ENCODE measurements at places on chromosomes 1 and 21.

DNA sequence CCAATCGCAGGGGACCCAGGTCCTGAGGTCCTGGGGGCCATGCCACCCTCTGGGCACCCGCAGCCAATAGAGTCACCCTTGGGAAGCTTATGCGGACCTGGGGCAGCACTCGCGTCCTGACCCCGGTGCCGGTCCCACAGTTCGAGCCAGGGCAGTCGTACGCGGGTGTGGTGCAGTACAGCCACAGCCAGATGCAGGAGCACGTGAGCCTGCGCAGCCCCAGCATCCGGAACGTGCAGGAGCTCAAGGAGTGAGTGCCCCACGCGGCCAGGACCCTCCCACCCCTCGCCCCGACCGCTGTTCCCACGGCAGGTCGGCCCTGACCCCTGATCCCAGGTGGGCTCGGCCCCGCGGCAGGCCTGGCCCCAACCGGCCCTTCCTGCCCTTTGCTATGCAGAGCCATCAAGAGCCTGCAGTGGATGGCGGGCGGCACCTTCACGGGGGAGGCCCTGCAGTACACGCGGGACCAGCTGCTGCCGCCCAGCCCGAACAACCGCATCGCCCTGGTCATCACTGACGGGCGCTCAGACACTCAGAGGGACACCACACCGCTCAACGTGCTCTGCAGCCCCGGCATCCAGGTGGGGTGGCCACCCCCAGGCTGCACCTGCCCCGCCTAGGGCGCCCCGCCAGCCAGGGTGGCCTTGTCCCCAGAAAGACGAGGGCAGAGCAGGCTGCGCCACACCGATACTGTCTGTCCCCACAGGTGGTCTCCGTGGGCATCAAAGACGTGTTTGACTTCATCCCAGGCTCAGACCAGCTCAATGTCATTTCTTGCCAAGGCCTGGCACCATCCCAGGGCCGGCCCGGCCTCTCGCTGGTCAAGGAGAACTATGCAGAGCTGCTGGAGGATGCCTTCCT is 20.5 kb downstream of the COL6A1 start:
- DNase-seq: no peak

DNA sequence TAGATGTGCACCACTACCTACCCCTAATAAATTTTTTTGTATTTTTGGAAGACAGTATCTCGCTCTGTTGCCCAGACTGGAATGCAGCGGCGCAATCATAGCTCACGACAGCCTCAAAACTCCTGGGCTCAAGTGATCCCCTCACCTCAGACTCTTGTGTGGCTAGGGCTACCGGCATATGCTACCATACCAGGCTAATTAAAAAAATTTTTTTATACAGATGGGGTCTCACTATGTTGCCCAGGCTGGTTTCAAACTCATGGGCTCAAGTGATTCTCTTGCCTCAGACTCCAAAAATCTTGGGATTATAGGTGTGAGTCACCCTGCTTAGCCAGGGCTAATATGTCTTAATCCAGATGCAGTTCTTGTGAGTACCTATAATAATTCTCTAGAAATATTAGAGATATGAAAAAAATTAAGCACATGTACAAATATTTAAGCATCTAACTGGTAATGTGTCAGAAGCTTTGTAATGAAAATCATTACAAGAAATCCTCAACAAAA is 9.5 kb downstream of the SORT1 start:
- DNase-seq: no peak

DNA sequence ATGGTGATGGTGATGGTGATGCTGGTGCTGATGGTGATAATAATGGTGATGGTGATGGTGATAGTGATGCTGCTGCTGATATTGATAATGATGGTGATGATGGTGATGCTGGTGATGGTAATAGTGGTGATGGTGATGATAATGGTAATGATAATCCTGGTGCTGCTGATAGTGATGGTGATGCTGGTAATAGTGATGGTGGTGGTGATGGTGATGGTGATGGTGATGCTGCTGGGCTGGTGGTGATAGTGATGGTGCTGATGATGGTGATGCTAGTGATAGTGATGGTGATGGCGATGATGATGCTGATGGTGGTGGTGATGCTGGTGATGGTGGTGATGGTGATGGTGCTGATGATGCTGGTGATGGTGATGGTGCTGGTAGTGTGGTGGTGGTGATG is 58.4 kb upstream of the IGSF21 start:
- no peak for DNase-seq

GRCh38 chr1:184686540-184686939 is 68.1 kb downstream of the EDEM3 start:
- DNase-seq: no peak

DNA sequence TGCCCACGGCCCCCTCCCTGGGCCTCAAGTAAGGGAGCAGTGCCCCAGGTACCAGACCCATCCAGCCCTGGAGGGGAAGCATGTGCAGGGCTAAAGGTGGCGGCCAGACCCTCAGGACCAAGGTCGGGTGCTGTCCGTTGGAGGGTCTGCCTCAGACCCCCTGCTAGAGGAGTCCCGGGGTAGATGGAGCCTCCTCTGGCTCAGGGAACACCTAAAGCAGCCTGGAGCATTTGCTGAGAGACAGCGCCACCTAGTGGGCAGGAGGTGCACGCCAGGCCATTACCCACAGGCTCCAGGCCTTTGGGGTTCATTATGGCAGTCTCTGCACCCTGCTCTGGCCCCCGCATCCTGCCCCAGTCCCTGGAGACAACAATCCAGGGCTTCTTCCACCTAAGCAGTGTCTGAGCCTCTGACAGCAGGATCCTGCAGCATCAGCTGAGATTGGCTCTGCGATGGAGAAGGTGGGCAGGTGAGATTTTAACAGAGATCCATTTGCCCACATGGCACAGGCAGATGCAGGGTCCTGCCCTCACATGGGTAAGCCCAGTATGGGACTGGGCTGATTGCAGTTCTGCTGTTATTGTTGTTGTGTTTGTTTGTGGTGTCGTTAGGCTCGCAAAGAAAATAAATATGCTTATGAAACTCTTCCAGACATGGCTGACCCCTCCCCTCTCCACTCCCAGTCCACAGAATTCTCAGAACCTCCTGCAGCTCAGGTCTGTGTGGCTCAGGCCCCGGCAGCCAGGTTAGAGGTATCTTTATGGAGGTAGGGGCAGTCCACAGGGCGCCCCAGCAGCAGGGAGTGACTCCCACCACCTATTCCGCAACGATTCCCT is 42.4 kb downstream of the CTNNBIP1 start:
- DNase-seq: peak; percentile 77

- no peak for DNase-seq
Measured at GRCh38 chr1:4173731-4174130, 273.7 kb upstream of the C1orf174 start.

- DNase-seq: no peak
Measured at GRCh38 chr1:103110701-103111100, 2.4 kb upstream of the COL11A1 start.

GRCh38 chr1:228375578-228376261 is 30.9 kb downstream of the TRIM11 start:
- DNase-seq: no peak

DNA sequence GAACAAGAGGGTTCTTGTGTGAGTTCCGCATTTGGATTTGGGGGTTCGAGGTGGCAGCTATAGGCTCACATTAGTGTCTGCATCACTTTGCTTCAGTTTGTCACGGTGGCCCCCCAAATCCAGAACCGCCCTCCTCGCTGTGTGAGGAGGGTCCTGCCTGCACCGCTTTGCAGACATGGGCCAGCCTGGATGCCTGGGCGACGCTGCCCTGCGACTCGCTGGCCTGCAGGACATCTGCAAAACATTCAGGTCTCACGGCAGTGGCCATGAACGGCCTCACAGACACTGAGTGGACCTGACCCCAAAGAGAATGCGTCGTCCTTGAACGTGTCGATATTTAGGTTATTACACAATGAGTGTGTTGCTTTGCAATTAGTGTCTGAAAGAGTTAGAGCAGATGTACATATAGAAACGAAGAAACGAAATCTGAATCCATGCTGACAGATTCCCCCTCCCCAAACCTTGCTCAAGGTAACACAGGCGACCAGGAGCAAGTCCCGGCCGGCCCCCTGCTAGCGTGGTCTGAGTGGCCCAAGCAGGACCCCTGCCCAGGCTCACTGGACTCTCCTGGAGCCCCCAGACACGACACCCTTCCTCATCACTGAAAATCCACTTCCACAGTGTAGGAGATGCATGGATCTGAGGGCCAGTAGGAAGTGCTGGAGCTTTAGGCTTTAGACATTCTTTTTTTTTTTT is 20.4 kb downstream of the PDE9A start:
- DNase-seq: no peak

GRCh38 chr1:117260761-117261423 is 50.2 kb upstream of the VTCN1 start:
- DNase-seq: no peak

GRCh38 chr1:246726255-246726679 is 2.1 kb downstream of the SCCPDH start:
- no peak for DNase-seq

- DNase-seq: no peak
Measured at GRCh38 chr21:45269861-45270260, 17.8 kb downstream of the POFUT2 start.

- DNase-seq: no peak
Measured at GRCh38 chr1:85448358-85448757, 16.6 kb downstream of the DDAH1 start.

DNA sequence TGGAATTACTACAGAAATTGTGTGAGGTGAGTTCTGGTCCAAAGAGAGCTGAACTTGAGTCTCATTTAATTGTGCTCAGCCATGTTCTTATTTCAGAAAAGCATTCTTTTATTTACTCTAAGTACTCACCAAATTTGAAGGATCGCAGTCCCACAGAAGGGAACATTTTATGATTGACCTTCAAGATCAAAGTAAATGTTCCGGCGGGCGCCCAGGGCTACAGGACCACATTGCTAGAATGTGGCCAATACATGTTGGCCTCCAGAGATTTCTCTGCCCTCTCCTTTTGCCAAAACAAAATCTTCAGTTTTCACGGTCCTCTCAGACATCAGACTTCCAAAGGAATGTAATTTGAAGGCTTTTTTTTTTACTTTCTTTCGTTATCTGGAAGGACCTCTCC is 237.8 kb downstream of the FMN2 start:
- DNase-seq: no peak

GRCh38 chr1:166378805-166379204 is 212.0 kb upstream of the FAM78B start:
- no peak for DNase-seq

GRCh38 chr1:113133038-113133437 is 60.0 kb downstream of the LRIG2 start:
- no peak for DNase-seq

DNA sequence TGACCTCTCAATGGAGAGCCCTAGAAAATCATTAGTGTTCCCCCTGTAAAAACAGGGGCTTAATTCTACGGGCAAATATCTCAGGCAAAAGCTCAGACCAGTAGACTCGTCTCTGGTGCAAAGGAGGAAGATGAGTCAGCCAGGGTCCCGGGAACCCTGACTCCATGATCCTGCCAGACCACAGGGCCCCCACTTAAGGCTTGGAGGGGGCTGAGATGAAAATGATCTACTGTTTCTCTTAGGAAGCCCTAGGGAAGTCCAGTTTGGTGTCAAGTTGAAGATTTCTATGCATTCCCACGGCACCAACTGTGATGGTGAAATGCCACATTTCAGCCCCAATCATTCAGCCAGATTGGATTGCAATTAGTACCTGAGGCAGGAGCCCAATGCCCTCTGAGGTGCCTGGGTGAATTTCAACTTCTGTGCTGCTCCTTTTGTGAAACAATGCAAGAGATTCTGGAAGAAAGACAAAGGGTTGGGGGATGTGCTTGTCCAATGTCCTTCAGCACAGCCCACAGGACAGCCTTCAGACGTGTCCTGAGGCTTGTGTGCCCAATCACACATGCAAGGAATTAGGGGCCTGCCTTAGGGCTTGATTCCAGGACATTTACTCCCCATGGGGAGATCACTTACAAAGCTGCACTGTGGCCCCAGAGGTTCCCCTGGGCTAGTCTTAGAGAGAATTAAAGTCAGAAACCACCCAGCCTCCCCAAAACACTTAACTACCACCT is 18.1 kb downstream of the NAV1 start:
- DNase-seq: no peak

- no peak for DNase-seq
Measured at GRCh38 chr1:58183286-58183685, 363.2 kb downstream of the OMA1 start.

DNA sequence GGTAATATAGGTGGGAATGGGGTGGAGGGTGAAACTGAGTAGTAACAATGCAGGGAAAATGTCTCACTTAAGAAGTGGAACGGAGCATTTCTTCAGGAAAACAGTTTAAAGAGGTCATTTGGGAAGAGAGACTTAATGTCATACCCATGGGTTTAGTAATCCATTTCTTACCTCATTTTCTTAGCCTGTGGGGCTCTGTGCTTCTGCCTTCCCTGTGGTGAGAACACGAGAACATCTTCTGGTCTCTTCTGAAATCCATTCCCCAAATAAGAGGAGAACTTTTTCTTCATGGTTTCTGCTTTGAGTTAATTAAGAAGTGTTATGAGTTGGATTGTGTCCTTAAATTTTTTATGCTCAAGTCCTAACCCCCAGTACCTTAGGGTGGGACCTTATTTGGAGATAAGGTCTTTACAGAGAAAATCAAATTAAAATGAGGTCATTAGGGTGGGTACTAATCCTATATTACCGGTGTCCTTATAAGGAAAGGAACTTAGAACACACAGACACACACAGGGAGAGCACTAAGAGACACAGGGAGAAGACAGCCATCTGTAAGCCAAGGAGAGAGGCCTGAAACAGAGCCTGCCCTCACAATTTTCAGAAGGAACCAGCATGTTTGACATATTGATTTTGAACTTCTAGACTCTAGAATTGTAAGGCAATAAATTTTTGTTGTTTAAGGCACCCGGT is 5.4 kb downstream of the CCDC190 start:
- DNase-seq: no peak
